ENCODE measurements at places on chromosomes 6 and 20.

- no peak for DNase-seq
Observed at GRCh38 chr6:125586074-125586473, 163.4 kb upstream of the HEY2 start.

- no peak for DNase-seq
Observed at GRCh38 chr6:89045011-89045387, 35.6 kb upstream of the PNRC1 start.

DNA sequence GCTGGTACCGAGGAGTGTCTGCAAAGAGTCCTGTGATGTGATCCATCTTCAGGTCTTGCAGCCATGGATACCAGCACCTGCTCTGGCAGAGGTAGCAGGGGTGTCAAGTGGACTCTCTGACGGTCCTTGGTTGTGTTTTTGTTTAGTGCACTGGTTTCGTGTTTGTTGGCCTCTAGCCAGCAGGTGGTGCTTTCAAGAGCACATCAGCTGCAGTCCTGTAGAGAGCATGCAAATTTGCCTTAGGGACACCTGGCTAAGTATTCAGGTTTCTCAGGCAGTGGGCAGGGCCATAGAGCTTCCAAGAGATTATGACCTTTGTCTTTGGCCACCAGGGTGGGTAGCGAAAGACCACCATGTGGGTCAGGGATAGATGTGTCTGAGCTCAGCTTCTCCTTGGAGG is 14.5 kb upstream of the RGS17 start:
- DNase-seq = no peak

- no peak for DNase-seq
Observed at GRCh38 chr20:61599541-61599992, 347.5 kb downstream of the CDH4 start.

DNA sequence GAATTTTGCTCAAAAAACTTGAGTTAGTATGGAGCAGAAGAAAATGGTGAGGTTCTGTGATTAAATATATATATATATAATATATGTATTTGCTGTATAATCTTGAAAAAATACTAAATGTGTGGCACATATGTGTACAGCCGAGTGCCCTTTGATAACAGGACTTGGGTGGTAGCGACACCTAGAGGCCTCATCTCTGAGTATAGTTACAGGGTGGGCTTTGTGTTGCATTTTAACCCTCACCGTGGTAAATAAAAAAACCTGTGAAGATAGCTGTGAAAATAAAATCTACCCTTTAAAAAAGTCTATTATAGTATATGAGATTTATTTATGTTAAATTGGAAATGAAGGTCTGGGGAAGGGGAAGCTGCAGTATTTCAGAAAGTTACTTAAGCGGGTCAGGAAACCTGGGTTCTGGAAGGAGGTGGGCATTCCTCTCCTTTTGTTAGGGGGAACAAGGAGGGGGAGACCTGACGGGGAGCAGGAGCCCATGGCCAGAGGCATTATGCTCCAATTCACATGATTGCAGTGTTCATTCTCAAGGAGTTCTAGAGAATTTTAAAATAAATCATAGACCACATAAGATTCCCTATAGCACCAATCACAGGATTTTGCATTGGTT is 82.7 kb downstream of the SH3BGRL2 start:
- peak; percentile 42 for DNase-seq

GRCh38 chr20:16601047-16601446 is 27.8 kb upstream of the KIF16B start:
- DNase-seq = no peak

Data from CD4-positive, alpha-beta T cell treated with Interleukin-2 at 100 ng/mL for 4 hours (primary cell).